IMR-90 (cell line): ENCODE measurements at places on chromosomes 7 and 10. TPM values are rescaled to one million over a fixed set of nuclear protein-coding genes. Genes with fewer than 3 reads are reported as not detected.

ADCYAP1R1 gene
- not detected in 2 replicates for polyA plus RNA-seq

TRIM73 gene
- 0.72 and 0.84 TPM in 2 replicates for polyA plus RNA-seq

GRCh38 chr7:144827621-144828020 lies 8.2 kb downstream of the TPK1 start:
- peak; percentile 43 for DNase-seq

DNA sequence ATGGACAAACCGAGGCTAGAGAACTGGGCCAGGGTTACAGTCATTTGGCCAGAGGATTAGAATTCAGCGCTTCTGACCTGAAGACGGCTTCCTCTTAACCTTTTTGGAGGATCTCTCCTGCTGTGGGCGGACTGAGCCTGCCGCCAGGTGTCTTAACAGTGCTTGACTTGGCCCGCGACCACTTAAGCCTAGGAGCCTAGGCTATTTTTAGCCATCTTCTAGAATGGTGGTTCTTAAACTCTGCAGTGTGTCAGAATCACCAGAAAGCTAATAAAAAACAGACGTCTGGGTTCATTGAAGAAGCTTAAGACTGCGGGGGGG lies 722 bp downstream of the MDH2 start:
- DNase-seq: no peak

DNA sequence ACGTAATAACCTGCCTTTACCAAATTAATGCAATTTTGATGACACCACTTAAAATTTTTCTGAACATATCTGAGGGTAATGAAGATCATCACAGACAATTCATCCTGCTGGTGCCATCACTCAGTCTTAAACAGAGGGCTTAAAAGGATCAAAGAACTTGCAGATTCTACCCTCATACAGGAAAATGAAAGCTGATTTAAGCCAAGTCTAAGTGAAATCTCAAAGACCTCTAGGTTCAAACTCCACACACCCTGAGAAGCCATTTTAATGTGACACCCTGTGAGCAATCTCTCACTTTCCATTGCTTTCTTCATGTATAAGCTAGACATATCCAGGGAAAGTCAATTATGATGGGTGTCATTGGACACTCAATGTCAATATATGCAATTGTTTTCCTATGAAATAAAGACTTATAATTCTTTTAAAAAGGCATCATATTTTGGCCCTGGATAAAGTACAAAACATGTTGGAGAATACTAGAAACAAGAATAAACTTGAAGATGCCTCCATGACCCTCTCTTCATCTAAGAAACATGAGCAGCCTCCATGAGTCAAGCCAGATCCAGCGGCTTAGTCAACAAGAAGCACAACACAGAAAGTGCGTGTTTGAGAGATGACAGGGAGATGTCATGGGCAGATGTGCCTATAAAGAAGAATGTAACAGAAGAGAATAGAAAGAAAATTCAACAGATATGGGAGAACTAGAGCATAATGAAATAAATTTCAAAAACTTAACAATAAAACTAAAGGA lies 291.9 kb downstream of the PARD3 start:
- peak; percentile 52 for DNase-seq

GRCh38 chr7:140197218-140197890 lies 20.6 kb upstream of the KDM7A start:
- no peak for DNase-seq

- DNase-seq: peak; percentile 64
Observed at GRCh38 chr7:16918288-16918895, 36.6 kb upstream of the AGR3 start.

- no peak for DNase-seq
Observed at GRCh38 chr7:49174396-49174795, 250.0 kb downstream of the CDC14C start.

DNA sequence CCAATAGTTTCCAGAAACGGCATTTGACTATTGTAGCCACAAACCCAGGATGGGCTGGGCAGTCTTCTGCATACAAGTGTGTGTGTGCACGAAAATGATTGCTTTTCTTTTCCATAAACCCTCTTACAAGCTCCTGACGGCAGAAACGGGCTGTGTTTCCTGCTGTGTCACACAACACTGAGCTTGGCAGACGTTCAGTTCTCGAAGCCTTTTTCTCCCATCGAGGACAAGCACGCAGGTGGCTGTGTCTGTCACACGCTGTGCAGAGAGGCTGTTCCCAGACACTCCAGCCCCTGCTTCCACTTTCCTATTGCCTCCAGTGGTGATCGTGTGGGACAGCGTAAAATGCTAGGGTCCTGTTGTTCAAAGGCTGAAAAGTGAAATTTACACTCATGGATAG lies 32.1 kb downstream of the RBAK start:
- peak; percentile 7 for DNase-seq

DNA sequence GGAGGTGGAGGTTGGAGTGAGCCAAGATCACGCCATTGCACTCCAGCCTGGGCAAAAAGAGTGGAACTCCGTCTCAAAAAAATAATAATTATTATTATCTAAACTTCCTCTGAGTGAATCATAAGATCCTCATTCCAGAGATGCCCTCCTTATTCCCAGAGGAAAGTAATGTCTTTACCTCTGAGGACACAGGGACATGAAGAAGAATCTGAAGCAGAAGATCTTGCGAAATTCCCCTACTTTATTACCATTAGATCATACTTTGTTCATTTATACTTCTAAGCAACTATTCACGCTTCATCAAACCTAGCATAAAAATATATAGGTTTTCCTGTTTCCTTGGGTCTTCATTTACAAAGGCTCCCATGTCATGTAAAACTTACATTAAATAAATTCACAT lies 143.1 kb downstream of the ETV1 start:
- DNase-seq: no peak

DNA sequence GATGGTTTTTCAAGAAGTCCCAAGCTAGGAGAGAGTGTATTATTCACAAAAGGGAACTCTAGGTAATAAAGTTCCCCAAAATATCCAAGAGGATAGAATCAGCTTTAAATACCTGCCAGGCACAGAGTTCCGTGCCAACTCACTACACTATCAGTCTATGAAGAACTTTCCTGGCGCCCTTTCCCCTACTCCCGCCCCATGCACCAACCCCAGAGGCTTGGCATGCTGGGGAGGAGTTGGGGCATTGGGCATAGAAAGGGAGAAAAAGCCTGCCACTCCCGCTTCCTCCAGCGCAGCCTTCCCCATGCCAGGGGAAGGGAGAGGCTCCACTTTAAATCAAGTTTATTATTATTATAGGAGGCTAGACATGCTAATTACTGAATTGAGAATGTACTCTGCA lies 54.9 kb downstream of the ZNF800 start:
- DNase-seq: no peak

DNA sequence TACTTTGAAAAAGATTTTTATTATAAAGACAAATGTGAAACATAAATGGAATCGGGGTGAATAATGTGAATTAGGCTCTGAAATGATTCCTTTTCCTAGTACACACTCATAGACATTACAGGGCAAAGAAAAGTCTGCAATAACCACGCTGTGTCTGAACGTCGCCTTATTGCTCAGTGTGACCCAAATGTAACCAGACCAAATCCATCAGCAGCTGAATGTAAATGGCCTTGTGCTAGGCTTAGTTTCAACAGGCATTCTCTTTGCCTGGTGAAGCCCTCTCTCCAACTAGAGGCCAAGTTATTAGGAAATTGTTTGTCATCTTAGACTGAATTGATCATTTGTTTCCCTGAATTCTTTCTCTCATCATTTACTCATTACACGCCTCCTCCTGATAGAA lies 225.5 kb downstream of the CHCHD3 start:
- no peak for DNase-seq

DNA sequence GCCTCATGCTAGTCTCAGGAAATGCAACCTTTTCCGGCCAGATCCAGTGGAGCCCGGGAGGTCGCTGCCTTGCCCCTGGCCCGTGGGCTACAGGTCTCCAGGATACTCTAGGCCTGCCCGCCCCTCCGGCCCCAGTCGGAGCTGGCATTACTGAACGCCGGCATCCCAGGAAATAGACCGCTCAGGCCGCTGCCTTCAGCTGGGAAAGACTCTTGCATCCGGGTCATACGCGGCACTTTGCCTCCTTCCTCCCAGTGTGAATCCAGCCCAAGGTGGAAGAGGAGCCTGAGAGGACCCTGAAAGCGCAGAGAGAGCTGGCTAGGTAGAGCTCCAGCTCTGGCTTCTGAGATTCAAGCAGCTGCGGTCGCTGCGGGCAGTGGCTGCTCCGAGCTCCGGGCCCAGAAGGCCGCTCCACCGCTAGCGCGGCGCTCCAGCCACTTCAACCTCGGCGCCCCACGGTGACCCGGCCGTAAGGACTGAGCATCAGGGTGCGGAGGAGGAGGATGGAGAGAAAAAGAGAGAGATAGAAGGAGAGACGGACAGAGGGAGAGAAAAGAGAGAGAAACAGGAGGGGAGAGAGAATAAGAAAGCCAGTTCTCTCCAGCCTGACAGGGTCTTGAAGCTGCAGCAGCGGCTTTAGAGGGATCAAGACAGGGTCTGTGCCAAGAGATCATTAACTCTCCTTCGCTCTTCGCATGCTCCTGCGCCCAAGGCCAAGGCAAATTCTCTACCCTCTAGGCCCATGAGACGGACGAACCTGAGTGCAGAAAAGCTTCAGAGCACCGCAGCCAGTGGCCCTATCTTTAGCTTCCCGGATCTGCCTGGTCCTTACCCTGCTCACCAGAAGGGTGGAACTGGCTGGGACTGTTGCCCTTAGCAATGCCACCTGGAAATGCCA lies 1.8 kb upstream of the HOXA10 start:
- no peak for DNase-seq

- DNase-seq: no peak
Observed at GRCh38 chr7:158313931-158314330, 273.7 kb downstream of the PTPRN2 start.

- DNase-seq: no peak
Observed at GRCh38 chr7:106562711-106563366, 98.1 kb downstream of the CCDC71L start.

- DNase-seq: no peak
Observed at GRCh38 chr7:129907122-129907736, 45.5 kb downstream of the UBE2H start.

DNA sequence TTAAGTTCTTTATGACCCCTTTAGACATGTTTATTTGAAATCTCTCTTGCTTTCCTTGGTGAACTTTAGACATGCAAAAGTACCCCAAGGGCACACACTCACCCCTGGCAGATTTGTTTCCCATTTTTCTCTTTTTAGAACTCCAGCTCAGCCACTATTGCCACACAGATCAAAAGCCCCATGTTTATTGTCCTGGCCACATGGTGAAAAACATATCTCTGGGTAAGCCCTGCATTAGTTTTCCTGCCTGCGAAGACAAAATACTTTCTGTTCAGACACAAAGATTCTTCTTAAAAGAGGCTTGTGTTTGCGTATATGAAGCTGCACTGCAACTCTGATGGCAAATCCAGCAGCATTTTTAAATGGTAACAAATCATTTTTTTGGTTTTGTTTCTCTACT lies 200.0 kb downstream of the POLR1F start:
- no peak for DNase-seq

GRCh38 chr10:102230264-102230860 lies 4.3 kb downstream of the ELOVL3 start:
- DNase-seq: peak; percentile 42

GRCh38 chr7:137717811-137718271 lies 128.9 kb downstream of the DGKI start:
- peak; percentile 63 for DNase-seq

GRCh38 chr10:44281089-44281613 lies 103.7 kb downstream of the CXCL12 start:
- DNase-seq: no peak

GRCh38 chr10:132162590-132163277 lies 24.0 kb upstream of the DPYSL4 start:
- no peak for DNase-seq

GRCh38 chr10:1358860-1359625 lies 302.9 kb downstream of the WDR37 start:
- no peak for DNase-seq

- DNase-seq: no peak
Observed at GRCh38 chr10:1739751-1740150, 2.4 kb upstream of the ADARB2 start.

DNA sequence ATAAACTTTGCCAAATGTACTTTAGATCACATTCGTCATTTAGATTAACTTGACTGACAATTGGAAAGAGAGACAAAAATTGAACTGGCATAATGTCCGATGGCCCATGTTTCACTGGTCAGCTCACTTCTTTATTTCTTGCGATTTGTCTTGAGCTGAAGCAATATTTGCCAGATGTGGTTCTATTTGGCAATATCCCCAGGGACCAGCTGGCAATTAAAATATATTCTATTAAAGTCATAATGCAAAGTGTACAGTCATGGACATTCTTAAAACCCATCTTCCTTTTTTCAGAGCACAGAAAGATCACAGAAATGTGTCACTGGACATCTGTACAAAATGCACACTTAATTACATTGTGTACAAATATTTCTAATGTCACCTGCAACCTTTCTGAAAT lies 26.3 kb downstream of the NEBL start:
- no peak for DNase-seq

- DNase-seq: no peak
Observed at GRCh38 chr7:2721842-2722241, 33.8 kb downstream of the AMZ1 start.

GRCh38 chr10:121362026-121362425 lies 236.2 kb downstream of the FGFR2 start:
- DNase-seq: no peak

DNA sequence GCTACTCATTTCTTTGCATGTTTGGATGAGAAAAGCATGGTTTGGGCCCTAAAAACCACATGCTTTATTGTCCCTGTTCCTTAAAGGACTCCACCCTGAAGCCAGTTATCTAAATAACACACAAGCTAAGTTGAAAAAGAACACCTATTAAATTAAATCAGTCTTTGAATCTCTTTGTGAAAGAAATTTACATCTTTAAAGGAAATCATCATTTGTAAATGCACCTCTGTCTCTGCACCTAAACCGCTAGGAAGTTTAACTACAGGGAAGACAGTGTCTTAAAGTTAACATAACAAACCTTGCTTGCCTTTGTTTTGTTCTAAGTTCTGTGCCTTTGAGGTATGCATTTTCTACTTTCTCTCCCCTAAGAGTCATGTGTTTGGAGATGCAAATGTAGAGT lies 52.6 kb downstream of the HTR7 start:
- DNase-seq: no peak

DNA sequence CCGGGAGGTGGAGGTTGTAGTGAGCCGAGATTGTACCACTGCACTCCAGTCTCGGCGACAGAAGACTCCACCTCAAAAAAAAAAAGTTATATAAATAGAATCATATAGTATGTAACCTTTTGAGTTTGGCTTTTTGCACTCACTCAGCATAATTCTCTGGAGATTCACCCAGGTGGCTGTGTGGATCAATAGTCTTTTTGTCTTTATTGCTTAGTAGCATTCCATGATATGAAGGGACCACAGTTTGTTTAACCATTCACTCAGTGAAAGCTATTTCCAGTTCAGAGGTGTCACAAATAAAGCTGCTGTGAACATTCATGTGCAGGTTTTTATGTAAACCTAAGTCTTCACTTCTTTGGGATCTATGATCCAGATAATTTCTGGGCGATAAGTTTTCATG lies 167.7 kb downstream of the PKD1L1 start:
- no peak for DNase-seq

GRCh38 chr7:81705206-81705605 lies 64.6 kb downstream of the HGF start:
- no peak for DNase-seq

DNA sequence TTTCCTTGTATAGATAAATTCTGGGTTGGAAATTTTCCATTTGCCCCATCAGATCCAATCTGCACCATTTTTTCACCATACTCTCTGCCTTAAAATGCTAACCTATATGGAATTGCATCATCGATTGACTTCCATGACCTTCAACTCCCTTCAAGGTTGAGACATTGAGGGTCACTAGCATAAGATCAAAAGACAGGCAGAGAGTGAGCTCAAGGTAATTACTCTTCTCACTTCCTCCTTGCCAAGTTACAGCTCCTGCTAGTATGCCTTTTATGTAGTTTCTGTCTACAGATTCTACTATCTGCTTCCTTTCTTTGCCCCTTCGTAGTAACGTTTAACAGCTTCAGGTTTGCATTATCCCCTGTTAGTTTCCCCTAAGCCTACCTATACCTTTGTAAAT lies 1127.7 kb upstream of the LRRTM3 start:
- no peak for DNase-seq
